ENCODE measurements at places on chromosomes 3 and 15.

GRCh38 chr3:36643192-36643591 lies 121.2 kb downstream of the DCLK3 start:
- DNase-seq: no peak

GRCh38 chr15:66679061-66679656 lies 22.9 kb upstream of the SMAD6 start:
- DNase-seq: no peak

DNA sequence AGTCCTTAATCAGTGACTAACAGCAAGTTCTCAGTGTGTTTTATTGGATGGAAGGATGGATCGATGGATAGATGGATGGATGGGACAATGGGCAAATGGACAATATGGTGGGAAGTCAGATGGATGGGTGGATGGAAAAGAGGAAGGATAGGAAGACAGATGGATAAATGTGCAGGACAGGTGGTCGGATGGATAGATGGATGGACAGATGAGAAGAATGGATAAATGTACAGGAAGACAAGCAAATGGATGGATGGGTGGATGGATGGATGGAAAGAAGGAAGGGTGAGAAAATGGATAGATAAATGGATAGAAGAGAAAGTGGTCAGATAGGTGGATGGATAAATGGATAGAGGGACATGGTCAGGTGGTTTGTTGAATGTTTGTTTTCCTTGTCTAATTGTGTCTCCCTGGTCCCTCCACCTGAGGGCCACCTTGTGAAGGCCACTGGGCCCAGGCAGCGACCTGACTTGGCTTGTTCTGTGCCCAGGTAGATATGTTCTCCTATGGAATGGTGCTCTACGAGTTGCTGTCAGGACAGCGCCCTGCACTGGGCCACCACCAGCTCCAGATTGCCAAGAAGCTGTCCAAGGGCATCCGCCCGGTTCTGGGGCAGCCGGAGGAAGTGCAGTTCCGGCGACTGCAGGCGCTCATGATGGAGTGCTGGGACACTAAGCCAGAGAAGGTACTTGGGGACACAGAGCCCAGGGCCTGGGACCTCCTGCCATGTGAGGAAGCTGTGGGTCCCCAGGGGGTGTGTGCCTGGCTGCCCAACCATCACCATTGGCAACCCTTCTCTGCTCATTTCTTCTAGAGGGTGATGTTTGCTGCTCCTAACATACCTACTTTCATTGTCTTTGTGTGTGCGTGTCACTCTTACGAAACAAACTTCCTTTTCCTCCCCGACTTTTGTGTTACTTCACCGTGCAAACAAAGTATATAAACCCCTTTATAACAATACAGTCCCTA lies 137.5 kb downstream of the LRRK1 start:
- DNase-seq: no peak

- no peak for DNase-seq
These were observed 148.7 kb upstream of the BHLHE40 start for GRCh38 chr3:4830586-4830914.

- DNase-seq: no peak
These were observed 58.8 kb downstream of the TBC1D5 start for GRCh38 chr3:17683542-17684207.

- DNase-seq: no peak
These were observed 9.5 kb downstream of the RUVBL1 start for GRCh38 chr3:128113817-128114794.

DNA sequence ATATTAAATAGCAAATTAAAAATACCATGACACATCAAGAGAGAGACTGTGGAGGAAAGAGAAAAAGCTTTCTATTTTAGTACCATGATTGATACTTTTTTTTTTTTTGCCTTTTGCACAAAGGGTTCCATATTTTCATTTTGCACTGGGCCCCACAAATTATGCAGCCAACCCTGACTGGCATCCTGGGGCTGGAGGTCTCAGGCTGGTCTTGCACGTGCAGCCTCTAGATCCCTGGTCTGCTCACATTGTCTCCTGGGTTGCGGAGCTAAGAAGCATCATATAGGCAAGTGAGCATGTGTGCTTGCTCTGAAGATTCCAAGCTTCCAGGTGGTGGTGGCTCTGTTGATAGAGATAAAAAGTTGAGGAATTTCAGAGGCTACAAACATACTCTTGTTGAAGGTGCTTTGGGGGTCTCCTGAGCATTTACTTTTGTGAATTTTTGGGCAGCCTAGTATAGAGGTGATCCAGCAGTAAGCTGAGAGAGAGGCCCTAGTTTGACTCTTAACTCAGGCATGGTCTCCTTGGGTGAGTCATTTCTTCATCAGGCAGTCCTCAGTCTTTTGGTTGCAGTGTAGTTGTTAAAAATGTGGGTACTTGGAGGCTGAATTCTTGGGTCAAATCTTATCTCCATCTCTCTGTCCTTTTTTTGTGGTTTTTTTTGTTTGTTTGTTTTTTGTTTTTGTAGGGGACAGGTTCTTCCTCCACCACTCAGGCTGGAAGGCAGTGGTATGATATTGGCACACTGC lies 31.3 kb downstream of the SMAD3 start:
- no peak for DNase-seq

- no peak for DNase-seq
These were observed 16.2 kb upstream of the ANKDD1A start for GRCh38 chr15:64895285-64896065.

DNA sequence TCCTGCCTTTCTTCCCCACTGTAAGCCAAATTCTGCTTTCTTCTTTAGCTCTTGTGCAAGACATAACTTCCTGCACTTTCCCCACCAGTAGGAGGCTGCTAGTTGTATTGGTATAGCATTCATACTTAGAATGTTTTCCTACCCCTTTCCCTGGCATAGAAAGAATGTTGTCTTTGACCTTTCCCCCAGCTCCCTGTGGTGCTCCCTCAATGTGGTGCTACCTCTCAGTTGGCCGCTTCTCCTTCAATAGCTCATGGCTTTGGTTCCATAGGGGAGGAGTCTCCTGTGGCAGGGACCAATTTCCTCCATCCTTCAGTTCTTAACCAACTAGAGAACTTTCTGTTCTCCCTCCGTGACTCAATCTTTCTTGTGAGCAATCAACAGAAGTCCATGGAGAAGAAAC lies 67.5 kb upstream of the AKAP13 start:
- no peak for DNase-seq

GRCh38 chr3:156725682-156726081 lies 51.3 kb downstream of the TIPARP start:
- DNase-seq: no peak

DNA sequence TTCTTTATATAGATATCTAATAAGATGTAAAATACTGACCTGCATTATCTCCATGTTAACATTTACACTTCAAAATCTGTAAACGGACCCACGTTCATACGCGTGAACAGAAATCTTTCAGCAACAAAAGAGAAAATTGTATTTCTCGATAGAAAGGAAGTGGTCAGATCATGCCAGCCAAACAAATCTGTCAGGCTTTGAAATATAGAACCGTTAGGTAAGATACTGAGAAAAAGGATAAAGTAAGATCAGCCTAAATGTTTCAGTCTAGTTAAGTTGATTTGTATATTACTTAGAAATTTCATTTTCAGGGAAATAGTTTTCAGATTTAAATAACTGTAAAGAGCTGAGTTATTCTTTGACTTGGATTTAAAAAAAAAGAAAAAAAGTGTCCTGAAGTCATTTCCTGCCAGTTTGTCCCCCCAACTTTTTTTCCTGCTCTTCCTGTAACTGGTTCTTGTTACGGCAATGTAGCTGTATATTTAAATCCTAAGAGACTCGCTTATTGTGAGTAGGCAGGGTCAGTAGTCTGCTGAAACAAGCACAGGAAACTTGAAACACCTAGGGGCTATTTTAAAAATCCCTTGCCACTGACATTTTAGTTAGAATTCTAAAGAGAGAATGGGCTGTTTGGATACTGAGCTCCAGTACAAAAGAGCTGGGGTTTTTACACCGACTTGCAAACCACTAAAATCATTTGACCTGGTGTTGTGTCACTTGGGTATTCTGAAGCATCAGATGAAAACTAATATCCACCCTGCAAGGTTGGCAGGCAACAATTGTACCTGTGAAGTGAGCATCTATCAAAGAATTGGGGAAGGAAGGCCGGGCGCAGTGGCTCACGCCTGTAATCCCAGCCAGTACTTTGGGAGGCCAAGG lies 237.5 kb downstream of the UBE2E2 start:
- no peak for DNase-seq

- no peak for DNase-seq
These were observed 40.0 kb upstream of the BHLHE40 start for GRCh38 chr3:4939276-4939675.

- no peak for DNase-seq
These were observed 272.9 kb upstream of the TPM1 start for GRCh38 chr15:62769604-62770003.

- no peak for DNase-seq
These were observed 21.3 kb upstream of the TMEM266 start for GRCh38 chr15:76038512-76038911.

GRCh38 chr15:80985981-80986380 lies 3.6 kb downstream of the MESD start:
- no peak for DNase-seq

GRCh38 chr15:89429986-89430385 lies 66.4 kb downstream of the RHCG start:
- DNase-seq: no peak

GRCh38 chr15:72285927-72286516 lies 13.7 kb upstream of the PARP6 start:
- no peak for DNase-seq

- no peak for DNase-seq
These were observed 792 bp downstream of the TPRA1 start for GRCh38 chr3:127589600-127590281.

- DNase-seq: no peak
These were observed 48.0 kb upstream of the UTS2B start for GRCh38 chr3:191378142-191378812.

GRCh38 chr3:97872525-97873042 lies 50.8 kb downstream of the CRYBG3 start:
- DNase-seq: no peak

GRCh38 chr3:179473565-179473964 lies 22.3 kb upstream of the GNB4 start:
- no peak for DNase-seq

DNA sequence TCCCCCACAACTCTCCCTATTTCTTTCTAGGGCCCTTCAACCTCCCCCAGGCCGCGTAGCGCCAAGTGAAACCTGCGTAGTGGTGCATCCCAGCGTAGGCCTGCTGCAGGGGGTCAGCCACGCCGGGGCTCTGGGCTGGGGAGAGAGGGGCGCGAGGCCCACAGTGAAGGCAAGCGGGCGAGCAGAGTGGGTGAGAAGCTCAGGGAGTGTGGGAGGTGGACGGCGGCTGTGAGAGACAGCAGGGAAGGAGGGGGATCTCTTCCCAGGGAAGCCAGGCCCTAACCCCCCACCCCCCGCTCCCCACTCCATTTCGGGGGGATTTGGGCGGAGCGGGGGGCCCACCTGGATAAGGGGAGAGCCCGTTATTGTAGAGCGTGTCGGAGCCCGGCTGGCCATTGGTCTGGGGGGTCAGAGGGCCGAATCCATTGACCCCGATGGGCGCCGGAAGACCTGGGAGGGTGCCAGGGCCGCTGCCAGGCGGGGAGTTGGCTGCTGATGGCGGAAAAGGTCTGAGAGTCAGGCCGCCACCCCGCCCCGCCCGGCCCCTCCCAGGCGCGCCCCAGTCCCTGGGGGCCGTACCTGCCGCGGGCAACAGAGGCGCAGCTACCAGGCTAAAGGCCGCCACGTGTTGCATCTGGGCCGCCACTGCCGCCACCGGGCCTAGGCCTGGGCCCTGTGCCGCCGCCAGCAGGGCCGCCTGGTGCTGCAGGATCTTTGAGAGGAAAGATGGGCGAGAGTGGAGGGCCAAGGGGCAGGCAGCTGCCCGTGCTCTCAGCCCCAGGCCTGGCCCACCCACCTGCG lies 16.6 kb upstream of the PARP6 start:
- DNase-seq: no peak

- no peak for DNase-seq
These were observed 86.2 kb downstream of the SATB1 start for GRCh38 chr3:18338827-18339514.

DNA sequence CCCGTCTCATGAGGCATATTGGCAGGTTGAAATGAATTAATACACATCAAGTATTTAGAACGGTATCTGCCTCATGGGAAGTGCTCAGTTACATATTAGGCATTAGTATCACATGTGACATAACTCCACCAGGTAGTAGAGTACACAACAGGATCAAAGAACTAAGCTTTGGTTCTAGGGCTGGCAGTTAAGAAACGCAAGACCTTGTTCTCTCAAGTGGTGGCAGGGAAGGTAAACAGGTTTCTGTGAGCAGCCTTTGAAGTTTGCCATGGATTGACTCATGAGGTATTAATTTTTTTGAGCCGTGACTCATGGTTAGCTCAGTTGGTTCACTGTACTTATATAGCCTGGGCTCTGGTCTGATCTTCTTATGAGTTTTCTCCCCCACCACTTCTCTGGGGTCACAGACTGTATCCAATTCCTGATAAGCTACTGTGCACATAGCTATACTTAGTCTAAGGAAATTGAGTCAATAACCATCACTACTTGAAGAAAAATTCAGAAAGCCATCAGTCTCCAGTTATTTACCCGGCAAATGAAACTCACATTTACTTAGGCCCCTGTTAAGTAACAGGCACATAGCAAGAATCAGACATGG lies 155.6 kb upstream of the STT3B start:
- DNase-seq: no peak

GRCh38 chr3:64798316-64798715 lies 110.5 kb upstream of the ADAMTS9 start:
- no peak for DNase-seq

- no peak for DNase-seq
These were observed 20.6 kb downstream of the MYH15 start for GRCh38 chr3:108489776-108490175.

GRCh38 chr3:105836533-105836932 lies 32.3 kb downstream of the CBLB start:
- DNase-seq: no peak

DNA sequence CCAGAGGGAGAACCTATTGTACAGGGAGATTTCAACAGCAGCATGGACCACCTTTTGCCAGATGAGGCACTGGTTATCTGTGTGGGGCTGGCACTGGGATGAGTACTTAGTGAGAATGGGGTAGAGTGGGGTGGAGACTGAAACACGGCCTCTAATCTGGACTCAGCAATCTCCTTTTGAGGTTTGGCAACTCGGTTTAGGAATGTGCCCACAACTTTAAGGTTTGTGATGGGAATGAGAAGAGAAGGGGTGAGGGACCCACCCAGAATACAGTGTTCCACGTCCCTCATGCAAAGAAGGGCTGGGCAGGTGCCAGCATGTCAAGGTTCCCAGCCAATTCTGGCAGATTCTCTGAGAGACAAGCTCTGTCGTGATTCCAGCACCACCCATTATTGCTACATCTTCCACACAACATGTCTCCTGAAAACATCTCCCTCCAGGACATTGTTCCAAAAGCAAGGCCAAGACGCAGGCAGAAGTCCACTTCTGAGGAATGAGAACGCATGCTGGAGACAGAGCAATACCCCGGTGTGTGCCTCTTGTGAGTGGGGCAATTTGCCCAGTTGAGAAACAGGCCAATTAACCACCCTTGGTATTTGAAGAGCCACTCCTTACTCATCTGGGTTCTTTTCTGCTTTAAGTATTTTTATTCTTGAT lies 37.5 kb upstream of the CCR4 start:
- DNase-seq: no peak

- no peak for DNase-seq
These were observed 15.7 kb downstream of the SCAANT1 start for GRCh38 chr3:63896332-63897030.

DNA sequence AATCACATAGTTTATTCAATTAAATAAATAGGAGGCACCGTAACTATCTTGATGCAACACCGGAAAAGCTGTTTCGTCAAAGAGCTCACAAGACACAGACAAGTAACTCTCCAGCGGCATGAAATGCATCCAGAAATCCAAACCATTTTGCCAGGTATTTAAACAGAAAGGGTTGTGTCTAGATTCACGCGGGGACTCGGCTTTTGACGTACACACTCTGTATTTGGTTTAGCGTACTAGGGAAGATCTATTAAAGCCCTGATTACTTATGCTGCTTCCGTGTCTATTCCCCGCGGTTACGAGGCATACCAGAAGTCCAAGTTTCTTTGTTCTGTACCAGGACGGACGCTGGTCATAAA lies 718 bp downstream of the BNIP2 start:
- DNase-seq: no peak
